HAP-1 (cell line): ENCODE measurements at places on chromosomes 1 and 21.

GRCh38 chr1:951364-951763, 7.7 kb downstream of the NOC2L start:
- no peak for DNase-seq

DNA sequence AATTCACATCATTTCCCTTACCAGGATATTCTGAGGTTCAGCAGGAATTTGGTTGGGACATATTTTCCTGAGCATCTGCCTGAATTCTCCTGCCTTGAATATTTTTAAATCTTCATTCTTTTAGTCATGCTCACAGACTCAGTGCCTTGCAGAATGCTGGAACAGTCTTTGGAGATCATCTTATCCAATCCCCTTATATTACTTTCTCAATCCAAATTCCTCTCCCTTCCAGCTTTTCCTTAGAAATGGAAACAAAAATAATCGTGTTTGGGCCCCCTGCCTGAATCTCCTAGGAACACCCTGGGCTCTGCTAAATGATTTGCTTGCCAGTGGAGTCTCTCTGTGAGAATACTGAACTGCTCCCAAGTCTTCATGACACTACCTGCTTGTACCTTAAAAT, 38.4 kb downstream of the LHX8 start:
- no peak for DNase-seq

DNA sequence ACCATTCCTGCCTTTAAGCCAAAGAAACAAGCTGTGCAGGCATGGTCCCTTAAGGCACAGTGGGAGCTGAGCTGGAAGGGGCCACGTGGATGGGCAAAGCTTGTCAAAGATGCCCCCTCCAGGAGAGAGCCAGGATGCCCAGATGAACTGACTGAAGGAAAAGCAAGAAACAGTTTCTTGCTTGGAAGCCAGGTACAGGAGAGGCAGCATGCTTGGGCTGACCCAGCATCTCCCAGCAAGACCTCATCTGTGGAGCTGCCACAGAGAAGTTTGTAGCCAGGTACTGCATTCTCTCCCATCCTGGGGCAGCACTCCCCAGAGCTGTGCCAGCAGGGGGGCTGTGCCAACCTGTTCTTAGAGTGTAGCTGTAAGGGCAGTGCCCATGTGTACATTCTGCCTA, 1.3 kb upstream of the SLC50A1 start:
- DNase-seq: no peak

GRCh38 chr1:150973836-150974579, 627 bp downstream of the CERS2 start:
- DNase-seq: peak; percentile 44

GRCh38 chr1:17880449-17880848, 125.3 kb downstream of the ACTL8 start:
- DNase-seq: no peak

DNA sequence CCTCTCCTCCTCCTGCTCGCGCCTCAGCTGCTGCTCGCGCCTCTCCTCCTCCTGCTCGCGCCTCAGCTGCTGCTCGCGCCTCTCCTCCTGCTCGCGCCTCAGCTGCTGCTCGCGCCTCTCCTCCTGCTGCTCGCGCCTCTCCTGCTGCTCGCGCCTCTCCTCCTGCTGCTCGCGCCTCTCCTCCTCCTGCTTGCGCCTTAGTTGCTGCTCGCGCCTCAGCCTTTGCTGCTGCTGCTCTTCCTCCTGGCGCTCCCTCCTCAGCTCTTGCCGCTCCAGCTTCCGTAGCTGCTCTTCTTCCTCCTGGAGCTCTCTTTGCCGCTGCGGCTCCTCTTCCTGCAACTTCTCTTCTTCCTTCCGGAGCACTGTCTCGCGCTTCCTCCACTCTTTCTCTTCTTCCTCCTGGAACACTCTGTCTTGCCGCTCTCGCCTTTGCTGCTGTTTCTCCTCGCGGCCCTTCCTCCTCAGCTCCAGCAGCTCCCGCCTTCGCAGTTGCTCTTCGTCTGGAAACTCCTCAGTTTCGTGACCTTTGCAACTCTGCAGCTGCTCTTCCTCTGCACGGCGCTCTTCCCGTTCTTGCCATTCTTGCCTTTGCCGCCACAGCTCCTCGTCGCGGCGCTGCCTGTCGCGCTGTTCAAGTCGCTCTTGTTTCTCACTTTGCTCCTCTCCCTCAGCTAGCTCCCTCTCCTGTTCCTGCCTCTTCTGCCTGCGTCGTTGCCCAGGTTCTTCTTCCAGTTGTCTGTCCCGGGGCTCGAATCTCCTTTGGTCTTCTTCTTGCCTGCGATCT, 3.0 kb downstream of the TCHH start:
- no peak for DNase-seq

DNA sequence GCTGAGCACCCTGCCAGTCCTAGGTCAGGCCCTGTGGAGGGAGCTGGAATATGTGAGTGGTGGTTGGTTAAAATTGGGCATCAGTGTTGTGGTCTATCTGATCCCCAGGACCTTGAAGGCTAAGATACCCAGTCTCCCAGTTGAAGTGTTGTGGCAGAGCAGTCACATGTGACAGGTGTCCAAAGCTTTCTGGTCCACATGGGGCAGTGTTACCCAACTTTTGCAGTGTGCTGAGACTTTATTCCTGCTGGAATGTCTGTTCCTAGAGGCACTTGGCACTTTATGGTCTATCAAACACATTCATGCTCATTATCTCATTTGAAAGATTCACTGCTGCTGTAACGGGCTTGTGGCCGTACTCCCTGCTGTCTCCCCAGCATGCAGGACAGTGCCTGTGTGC, 21.0 kb upstream of the LORICRIN start:
- no peak for DNase-seq

DNA sequence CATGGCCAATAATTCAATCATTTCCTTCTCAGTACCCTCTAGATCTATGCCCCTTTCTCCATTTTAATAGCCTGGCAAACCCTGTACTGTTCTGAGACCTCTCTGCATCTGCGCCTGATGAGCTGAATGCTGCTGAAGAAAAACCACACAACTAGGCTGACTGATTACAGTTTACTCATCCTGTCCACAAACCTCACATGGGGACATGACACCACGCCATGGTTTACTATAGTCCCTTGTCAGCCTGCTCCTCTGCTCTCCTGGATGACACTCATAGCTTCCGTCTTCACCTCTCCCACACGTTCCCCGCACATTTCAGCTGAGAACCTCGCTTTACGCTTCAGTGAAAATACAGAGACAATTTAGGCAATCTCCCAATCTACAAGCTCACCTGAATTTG, 59.7 kb downstream of the DESI2 start:
- no peak for DNase-seq

DNA sequence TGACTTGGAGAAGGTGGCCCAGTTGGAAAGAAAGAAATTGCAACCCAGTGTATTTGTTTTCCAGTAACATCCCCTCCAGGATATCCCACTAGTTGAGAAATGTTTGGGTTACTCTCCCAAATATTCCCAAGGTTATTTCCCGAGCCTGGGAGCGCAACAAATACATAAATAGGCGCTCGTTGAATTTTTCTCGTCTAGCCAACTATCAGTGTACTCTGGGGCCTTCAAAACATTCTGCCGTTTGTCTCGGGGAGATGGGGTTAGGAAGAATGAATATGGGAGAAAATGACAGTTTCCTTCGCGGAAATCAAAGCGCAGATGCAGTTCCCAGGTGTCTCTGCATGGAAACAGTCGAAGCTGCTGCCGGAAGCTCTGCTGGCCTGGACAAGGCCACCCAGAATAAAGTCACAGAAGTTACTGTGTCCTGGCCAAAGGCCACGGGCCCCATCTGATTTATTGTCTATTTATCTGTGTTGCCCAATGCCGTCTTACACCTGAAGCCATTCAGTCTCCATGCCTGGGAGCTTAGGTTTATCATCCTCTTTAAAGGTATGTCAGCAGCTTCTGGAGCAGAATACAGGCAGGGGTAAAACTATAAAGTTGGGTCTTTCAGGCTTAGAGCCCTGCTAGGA, 1.0 kb downstream of the C1orf115 start:
- DNase-seq: no peak

DNA sequence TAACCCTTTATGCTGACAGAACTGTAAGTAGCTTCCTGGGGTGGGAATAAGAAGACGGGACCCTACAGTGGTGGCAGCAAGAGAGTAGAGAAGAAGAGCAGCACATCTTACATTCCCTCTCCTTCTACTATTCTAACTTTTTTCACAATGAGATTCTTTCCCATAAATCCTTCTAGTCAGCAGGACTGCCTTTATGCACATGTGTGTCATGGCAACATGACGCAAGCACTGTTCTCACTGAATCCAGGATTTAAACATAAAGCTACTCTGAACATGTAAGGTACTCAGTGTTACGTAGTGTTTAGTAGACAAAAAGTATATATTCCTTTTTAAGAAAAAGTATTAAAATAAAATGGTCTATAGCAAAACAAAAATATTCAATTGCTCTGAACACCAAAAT, 309.7 kb upstream of the LYPLAL1 start:
- no peak for DNase-seq

GRCh38 chr21:16713331-16714117, 799.3 kb upstream of the CXADR start:
- no peak for DNase-seq

GRCh38 chr1:168843401-168843800, 114.4 kb upstream of the DPT start:
- DNase-seq: peak; percentile 16

DNA sequence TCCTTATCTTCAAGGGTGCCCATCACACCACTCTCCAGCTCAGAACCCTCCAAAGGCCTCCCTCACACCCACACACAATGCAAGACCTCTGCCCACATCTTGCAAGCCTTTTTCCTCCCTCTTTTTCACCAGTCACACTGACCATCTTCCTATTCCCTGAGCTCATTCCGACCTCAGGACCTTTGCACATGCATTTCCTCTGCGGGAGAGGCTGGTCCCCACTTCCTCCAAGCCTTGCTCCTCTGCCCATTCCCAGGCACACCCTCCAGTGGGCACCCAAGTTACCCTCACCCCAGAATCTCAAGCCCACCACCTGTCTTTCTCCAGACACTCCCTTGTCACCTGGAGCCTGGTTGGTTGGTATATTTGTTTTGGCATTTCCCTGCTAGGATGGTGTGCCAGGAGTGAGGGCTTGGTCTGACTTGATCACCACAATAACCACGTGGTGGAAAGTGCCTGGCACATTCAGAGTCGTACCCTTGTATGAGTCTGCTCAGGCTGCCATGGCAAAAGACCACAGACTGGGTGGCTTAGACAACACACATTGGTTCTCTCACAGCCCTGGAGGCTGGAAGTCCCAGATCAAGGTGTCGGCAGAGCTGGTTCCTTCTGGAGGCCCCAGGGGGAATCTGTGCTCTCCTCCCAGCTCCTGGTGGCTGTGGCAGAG, 13.2 kb downstream of the MX2 start:
- DNase-seq: no peak

DNA sequence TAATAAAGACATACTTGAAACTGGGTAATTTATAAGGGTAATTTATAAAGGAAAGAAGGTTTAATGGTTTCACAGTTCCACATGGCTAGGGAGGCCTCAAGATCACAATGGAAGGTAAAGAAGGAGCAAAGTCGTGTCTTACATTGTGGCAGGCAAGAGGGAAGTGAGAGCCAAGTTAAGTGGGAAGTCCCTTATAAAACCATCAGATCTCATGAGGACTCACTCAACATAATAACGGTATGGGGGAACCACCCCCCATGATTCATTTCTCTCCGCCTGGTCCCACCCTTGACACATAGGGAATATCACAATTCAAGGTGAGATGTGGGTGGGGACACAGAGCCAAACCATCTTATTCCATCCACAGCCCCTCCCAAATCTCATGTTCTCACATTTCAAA, 76.8 kb upstream of the ZNF678 start:
- DNase-seq: no peak

DNA sequence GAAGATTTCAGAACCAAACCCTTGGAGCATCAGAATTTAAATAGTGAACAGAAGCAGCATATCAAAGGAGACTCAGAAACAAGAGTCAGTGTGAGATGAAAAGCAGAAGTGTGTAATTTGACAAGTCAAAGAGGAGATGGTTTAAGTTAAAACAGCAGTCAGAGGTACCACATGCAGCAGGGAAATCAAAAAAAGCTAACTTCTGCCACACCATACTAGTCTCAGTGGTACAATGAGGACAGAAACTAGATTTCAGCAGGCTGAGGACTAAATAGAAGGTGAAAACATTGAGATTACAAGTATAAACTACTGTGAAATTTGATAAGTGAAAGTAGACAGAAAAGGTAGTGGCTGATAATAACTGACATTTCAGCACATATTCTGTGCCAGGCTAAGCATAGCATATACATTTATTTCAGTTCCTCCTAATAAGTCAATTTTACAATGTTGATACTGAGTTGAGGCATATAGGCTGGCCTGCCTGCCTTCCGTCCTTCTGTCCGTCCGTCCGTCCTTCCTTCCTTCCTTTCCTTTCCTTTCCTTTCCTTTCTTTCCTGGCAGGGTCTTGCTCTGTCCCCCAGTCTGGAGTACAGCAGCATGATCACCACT, 12.6 kb downstream of the SUCO start:
- DNase-seq: no peak

DNA sequence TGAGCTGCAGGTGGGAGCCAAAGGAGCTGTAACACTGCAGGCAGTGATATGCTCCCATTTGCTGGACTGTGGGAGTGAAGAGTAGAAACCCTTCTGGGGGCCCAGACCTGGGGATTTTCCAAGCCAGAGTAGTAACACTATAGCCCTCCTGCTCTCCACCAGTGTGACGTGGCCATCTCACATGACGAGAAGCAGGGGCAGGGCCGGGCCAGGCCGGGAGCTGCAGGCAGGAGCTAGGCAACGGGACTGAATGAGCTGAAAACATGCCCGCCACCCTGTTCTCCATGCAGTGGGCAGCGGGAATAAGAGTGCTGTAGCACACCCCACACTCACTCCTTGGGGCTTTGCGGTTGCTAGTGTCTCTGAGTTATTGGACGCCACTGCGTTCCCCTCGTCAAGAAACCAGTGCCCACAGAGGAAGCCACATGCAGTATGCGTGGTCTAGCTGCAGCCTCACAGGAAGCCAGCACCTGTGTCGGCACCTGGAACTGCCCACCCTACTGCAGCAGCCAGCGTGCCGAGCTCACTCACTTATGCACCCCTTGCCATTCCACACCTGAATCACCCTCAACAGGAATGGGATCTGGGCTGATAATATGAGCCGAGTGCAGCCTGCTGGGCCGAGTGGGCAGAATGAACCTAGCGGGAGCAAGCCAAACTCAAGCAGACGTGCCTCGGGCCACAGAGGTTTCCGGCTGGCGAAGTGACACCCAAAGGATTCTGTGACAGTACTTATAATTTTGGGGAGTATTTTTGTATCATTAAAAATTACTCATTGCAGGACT, 1389.6 kb downstream of the KCNT2 start:
- no peak for DNase-seq

- no peak for DNase-seq
Measured at GRCh38 chr1:19872190-19872589, 10.0 kb upstream of the OTUD3 start.
